ENCODE measurements at places on chromosomes 4 and X. TPM values are rescaled to one million over a fixed set of nuclear protein-coding genes. Genes with fewer than 3 reads are reported as not detected.

DNA sequence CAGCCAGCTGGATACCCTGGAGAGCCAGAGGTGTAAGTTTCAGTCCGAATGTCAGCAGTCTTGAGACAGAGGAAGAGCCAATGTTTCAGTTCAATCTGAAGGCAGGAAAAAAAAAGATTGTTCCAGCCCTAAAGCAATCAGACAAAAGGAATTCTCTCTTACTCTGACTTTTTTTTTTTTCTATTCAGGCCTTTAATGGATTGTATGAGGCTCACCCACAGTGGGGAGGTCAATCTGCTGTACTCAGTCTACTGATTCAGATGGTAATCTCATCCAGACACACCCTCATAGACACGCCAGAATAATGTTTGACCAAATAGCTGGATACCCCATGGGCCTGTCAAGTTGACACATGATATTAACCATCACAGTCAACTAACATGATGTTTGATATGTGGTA, 51.9 kb downstream of the TEX13A start:
- no peak for DNase-seq

DNA sequence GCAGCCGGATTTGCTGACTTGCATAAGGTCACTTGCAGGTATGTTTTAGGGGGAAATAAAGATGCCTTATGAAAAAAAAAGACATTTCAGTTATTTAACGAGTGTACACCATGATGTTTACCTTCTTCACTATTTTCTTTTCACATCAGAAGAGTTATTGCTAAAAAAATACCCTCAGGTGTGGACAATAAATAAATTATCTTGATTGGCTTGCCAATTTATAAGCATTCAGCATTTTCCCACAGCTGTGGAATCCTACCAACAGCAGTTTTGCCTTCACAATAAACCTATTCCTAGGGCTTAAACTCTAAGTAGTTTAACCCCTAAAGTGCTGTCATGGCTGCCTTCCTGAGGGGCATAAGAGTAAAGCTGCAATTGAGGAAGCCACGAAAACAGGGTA, 83.4 kb upstream of the S100G start:
- DNase-seq: no peak

TMPRSS11B gene
- total RNA-seq: not detected

TCEAL6 gene
- total RNA-seq: 1.4 TPM

- no peak for DNase-seq
These were observed 945.0 kb upstream of the INTU start for GRCh38 chr4:126687655-126688358.

PAGE5 gene
- not detected for total RNA-seq

GRCh38 chr4:127843704-127844600, 36.7 kb upstream of the PLK4 start:
- no peak for DNase-seq

GYG2 gene
- total RNA-seq: 4.9 TPM

- no peak for DNase-seq
These were observed 62.4 kb downstream of the ANAPC10 start for GRCh38 chr4:145035494-145036136.

KLHL4 gene
- total RNA-seq: 0.49 TPM

GRCh38 chr4:163527172-163527571, 32.7 kb downstream of the TMA16 start:
- DNase-seq: no peak

- peak; percentile 35 for DNase-seq
These were observed 3.2 kb downstream of the RGS12 start for GRCh38 chr4:3295837-3296624.

GRCh38 chr4:12672303-12672702, 811.8 kb downstream of the RAB28 start:
- DNase-seq: no peak

SEL1L3 gene
- total RNA-seq: 100 TPM

DNA sequence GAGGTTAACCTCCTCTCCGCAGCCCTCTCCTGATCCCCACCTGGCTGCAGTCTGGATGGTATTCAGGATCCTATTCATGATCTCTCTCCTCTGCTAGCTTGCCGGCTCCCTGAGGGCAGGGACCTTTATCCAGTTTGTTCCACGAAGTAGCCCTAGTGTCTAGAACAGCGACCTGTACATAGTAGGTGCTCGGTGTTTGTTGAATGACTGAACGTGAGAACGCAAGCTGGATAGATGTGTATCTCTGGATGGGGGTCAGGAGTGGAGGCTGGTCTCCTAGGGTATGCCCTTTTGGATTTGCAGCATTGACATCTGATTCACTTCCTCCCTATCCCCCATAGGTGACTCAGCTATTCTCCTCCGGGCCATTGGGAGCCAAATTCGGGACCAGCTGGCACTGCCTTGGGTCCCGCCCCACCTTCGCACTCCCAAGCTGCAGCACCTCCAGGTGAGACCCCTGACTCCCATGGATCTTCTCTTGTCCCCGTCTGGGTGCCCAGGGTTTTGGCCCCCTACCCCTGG, 7.3 kb downstream of the CCDC22 start:
- DNase-seq: no peak

- no peak for DNase-seq
These were observed 472.4 kb downstream of the ZNF674 start for GRCh38 chrX:46072791-46073190.

DMP1 gene
- not detected for total RNA-seq

DNA sequence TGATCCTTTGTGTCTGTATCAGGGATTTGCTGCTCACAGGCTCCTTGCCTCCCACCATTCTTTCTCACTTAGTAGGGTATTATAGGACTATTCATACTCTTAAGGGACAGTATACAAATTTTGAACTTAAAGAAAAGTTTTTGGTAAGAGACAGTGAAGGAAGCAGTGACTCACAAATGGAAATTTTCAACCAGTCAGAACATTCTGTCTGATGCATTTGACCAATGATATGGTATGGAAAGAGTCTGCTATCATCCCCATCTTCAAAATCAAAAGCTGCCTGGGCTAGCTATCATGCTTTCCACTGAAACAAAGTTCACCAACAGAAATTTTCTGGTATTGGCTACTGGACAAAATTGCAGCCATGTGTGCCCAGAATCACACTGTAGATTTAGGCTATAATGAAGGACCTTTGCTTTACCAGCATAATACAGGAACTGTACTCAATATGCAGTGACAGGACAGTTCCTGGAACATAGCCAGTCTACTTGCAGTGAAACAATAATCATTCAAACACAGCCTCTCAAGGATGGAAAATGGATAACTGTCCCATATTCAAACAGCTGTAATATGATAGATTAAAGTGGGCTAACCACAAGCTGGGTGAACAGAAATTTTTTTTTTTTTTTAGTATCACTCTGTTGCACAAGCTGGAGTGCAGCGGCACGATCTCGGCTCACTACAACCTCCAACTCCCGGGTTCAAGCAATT, 109.0 kb upstream of the ACSL4 start:
- no peak for DNase-seq

- no peak for DNase-seq
These were observed 58.2 kb upstream of the DKK2 start for GRCh38 chr4:107094332-107094731.

ELF4 gene
- 28.7 TPM for total RNA-seq

DNA sequence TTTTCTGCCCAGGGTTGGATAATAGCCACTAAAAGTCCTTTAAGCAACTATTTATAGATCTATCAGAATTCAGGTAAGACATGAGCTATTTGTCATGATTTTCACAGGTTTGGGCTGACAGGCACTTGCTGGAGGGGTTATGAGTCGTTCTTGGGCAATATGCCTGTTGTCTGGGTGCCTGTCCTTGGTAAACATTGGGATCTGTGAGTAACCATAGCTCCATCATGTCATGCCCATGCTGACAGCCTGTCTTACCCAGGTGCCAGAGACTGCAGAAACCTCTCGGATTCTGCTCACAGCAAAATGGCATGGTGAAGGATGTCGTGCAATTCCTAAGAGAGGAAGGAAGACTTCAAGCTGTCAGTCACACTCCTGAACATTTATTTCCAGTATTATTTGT, 116.0 kb upstream of the PUDP start:
- no peak for DNase-seq

REELD1 gene
- total RNA-seq: 1.2 TPM

DNA sequence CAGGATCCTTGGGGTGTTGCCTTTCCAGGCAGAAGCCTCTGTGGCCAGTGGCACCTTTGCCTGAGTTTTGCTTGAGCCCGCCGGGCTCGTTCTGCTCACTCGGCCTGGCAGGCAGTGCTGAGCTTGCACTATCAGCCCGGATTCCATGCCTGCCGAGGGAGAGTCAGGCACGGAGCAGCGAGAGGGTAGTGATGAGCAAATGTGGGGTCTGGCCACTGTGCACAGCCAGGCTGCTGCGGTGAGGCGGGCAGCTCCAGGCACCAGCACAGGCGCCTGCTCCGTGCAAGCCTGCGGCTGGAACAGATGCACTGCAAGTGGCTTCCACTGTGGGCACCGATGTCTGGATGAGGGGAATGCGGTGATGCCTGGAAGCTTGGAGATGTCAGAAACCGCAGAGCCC, 619.2 kb downstream of the RAPGEF2 start:
- DNase-seq: no peak

DNA sequence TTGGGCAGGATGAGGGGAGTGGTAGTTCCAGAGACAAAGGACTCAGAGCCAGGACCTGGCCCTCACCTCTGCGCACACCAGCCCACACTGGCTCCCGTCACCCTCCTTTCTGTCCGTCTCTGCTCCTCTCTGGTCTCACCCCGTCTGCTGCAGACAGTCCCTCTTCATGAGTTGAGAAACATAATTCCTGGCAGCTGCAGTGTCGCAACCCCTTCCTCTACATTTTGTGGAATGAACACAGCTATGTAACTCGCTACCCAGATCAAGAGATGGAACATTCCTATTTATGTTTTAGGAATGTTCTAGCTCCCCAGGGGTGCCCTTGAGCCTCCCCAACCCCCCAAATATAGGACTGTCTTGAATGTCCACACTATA, 59.3 kb downstream of the SHROOM2 start:
- DNase-seq: no peak

- DNase-seq: no peak
These were observed 401.4 kb upstream of the FAT1 start for GRCh38 chr4:187125062-187125461.

GRCh38 chr4:73851293-73851692, 1.8 kb upstream of the PF4V1 start:
- no peak for DNase-seq

All from ureter (tissue), 1 donor.